Activated T-cell treated with anti-CD3 and anti-CD28 coated beads for 48 hours (primary cell): ENCODE measurements at places on chromosomes 7 and 10.

DNA sequence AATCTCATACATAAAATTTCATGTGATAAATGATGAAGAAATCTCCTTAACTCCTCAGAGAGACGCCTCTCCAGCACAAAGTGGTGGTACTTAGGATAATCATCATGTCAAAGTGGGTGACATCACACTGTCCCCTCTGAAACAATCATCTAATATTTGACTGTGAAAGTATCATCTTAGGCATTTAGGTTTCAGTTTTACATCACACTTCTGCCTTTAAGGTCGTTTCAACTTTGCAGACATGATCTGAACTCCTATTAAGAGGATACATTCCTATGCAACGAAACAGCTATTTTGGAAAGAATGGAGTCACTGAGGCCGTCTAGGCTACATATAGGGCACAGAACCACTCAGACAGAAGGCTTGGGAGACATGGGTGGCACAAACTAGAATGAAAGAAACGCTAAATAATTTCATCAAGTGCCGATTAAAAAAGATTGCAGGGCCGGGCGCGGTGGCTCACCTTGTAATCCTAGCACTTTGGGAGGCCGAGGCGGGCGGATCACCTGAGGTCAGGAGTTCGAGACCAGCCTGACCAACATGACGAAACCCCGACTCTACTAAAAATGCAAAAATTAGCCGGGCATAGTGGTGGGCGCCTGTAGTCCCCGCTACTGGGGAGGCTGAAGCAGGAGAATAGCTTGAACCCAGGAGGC, 2.0 kb downstream of the VOPP1 start:
- DNase-seq: no peak

DNA sequence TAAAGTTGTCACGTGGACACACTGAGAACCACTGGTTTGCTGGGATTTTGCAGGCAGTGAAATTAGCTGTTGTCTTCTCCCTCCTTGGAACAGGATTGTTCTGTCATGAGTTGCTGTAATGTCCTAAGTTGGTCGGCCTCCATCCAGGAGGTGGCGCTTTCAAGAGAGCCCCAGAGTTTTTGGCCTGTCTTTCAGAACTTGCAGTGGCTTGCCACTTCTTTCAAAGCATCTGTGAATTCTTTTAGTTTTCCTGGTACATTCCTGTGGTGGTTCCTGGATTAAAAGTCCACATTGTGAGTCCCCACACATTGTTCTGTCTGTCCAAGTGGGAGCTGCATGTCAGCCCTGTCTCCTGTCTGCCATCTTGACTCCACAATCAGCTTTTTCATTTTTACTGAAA, 133.8 kb downstream of the PON1 start:
- no peak for DNase-seq

GRCh38 chr10:130771491-130771946, 540.0 kb downstream of the TCERG1L start:
- DNase-seq: no peak

- DNase-seq: no peak
Measured at GRCh38 chr7:138478499-138478908, 18.4 kb downstream of the TRIM24 start.

DNA sequence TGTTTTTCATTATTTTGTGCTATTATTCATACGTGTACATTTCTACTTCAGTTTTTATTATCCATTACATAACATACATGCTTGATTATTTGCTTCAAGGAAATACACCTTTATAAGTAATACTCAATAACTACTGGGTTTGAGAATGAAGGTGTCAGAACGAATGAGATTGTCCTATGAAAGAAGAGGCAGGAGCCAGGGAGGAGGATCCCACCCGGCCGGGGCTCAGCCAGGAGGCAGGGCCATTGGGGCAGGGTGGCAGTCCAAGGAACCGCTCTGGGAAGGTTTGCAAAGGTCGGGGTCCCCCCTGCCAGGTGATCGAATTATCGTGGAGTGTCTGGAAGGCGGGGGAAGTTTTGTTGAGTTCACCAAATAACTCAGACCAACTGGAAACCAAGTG, 9.1 kb downstream of the TRIM56 start:
- no peak for DNase-seq

DNA sequence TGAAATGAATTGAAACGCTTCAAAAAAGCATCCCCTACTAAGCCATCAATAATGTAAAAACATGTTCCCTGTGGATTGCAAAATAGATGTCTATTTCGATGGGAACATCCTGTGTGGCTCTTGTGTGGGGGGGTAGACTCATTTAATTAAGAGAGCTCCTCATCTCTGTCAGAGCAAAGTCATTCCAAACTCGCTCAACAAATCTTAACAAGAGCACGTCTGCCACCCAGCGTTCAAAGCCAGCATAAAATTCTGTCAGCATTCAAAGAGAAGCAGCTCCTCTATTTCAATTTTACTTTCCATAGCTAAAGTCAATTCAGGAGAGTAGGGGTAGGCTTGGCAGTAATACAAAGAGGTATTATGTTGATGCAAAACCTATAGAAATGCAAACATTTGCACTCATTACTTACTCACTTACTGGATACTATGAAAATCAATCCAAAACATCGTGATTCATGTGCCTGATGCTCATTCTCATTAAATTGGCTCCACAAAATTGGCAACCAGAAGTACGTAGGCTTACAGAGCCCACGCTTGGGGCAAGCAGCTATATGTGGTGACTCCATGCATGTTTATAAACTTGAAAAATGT, 114.9 kb downstream of the IPMK start:
- DNase-seq: peak; percentile 13

- no peak for DNase-seq
Measured at GRCh38 chr7:55508221-55509011, 63.9 kb downstream of the VOPP1 start.

DNA sequence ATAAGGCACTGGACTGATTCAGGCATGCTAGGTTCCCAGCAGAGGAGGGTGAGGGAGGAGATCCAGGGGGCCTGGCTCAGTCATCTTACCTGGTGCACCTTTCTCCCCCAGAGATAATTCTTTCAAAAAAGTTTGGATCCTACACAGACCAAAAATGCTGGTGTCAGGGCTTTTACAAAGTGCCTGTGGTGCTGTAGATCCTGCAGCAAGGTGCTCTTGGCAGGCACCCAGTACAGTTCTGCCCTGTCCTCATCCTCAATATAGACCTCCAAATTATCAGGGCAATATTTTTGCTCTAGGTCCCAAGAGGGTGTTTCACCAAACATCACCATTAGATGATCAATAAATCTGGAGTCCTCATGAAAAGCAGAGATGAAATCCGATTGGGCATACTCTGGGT, 78.5 kb upstream of the IGFBP3 start:
- no peak for DNase-seq

GRCh38 chr10:10096296-10096695, 921.4 kb upstream of the CELF2 start:
- no peak for DNase-seq

DNA sequence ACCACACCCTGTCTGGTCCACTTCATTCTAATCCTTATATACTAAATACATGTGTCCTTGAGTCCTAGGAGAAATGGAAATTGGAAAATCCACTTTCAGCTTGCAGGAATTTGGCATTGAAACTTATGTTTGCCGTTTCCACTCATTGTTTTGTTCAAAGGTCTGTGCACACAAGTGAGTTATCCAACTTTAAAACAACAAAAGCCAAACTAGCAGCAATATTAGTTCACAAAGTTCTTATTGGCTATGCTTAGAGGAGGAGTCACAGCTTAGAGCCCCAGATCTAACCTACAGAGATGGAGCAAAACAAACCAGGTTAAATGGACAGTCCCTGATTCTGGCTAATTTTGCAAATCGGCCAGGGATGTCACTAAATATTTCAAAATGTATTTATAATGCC, 44.6 kb upstream of the AFAP1L2 start:
- DNase-seq: no peak
